ENCODE measurements at places on chromosomes 2 and 18. TPM values are rescaled to one million over a fixed set of nuclear protein-coding genes. Genes with fewer than 3 reads are reported as not detected.

Gene ADGRF3
- 0.38 TPM for total RNA-seq

Gene UGT1A9
- total RNA-seq: not detected

Gene TTC39C
- 12.0 TPM for total RNA-seq

Gene LINC00305
- total RNA-seq: not detected

Gene METAP1D
- total RNA-seq: 5.2 TPM

Gene REG1A
- total RNA-seq: not detected

Gene LHCGR
- total RNA-seq: 1.7 TPM

Gene MAL
- 16.1 TPM for total RNA-seq

DNA sequence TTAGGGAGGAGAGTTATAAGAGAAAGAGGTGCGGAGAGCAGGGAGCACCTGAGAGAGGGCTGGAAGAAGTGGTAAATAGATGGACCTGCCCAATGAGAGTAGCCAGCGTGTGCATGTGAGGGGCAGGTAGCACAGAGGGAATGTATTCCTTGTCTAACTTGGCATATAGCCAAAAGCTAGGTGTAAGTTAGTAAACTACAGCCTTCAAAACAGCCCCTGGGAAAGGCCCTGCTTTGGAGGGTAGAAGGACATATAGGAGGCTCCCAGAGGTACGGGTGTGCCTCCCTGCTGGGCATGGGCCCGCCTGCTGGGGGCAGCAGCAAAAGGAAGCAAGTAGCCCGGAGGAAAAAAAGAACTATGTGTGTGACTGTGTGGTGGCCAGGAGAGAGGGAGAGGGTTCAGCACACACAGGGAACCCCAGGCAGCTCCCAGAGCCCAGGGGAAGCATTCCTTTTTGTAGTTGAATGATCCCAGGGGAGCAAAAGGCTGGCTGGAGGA lies 48.0 kb downstream of the TCF7L1 start:
- DNase-seq: no peak
- H3K27me3 ChIP-seq: no peaks in the 10 kb centered on the region
- peaks cover 59% of the 10 kb centered on the region for H3K4me1 ChIP-seq
- H3K4me3 ChIP-seq: no peak overlapping the region
- H3K36me3 ChIP-seq: no peaks in the 10 kb centered on the region

- DNase-seq: no peak
- no peaks in the 10 kb centered on the region for H3K36me3 ChIP-seq
- no peak overlapping the region for H3K27ac ChIP-seq
- H3K4me3 ChIP-seq: no peak overlapping the region
- no peaks in the 10 kb centered on the region for H3K27me3 ChIP-seq
- no peaks in the 10 kb centered on the region for H3K4me1 ChIP-seq
Measured at GRCh38 chr2:55431982-55432627, 12.4 kb upstream of the CCDC88A start.

DNA sequence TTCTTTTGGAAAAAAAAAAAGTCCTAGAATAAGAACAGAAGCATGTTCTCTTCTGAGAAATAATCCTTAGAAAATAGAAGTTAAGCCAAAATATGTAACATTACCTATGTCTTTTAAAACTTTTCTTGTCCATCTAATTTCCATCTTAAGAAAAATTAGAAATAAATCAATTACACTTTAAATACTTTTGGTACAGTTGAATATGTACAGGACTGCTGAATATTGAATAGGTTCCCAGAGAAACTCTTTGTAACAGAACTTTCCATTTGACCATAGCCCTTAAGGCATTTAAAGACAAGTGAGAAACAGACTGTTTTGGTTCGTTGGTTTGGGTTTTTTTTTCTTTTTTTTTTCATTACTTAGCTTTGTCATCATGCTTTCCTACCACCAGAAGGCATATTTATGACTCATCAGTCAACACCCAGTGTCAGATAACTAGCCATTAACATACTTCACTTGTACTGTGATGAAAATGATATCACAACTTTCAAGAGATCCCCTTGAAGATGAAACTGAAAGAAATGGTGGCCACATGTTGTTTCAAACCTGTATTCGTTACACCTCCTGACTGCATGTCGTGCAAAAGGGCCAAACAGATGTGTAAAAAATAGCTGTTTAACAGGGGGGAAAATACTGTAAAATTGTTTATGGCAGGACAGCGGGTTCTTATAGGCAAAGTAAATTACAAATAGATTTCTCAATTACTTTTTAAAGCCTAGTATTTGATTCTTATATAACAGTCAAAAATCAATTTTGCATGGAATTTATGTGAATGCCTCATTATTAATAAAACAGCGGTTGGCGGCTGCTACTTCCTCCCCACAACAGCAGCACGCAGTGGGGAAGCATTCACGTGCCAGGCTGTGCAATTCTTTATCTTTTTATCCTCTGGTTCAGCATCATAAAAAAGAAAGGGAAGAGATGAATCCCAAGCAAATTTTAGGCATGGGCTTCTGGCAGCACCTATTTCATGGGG lies 280.7 kb upstream of the HNRNPA3 start:
- DNase-seq: no peak
- H3K36me3 ChIP-seq: no peaks in the 10 kb centered on the region
- H3K4me1 ChIP-seq: no peaks in the 10 kb centered on the region
- no peaks in the 10 kb centered on the region for H3K27me3 ChIP-seq
- no peak overlapping the region for H3K4me3 ChIP-seq

GRCh38 chr18:43805646-43806194 lies 528.4 kb upstream of the SYT4 start:
- no peaks in the 10 kb centered on the region for H3K36me3 ChIP-seq
- no peak overlapping the region for H3K27ac ChIP-seq
- H3K4me3 ChIP-seq: no peak overlapping the region
- H3K4me1 ChIP-seq: no peaks in the 10 kb centered on the region

DNA sequence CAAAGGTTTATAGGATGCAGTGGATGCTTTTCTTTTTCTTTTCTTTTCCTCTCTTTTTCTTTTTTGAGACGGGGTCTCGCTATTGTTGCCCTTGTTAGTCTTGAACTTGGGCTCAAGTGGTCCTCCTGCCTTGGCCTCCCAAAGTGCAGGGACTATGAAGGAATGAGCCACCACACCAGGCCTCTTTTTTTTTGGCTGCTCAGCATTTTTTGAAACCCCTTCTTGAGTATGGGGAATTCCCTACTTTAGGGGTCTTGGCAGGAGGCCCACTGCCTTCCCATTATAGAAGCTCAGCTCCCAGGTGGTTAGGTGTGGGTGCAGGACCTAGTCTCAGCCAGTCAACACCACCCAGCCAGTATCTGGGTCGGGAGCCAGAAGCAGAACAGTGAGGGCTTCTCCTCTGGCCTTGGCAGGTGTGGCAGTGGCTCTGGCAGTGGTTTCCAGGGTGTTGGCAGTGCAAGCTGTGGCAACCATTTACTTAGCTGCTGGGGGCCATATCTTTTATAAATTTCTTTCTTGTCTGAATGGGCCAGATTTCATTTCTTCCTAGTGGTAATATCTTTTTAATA lies 51.4 kb upstream of the ACYP2 start:
- no peak overlapping the region for H3K27ac ChIP-seq
- no peaks in the 10 kb centered on the region for H3K27me3 ChIP-seq
- DNase-seq: peak; percentile 73
- no peaks in the 10 kb centered on the region for H3K4me1 ChIP-seq

- DNase-seq: no peak
- H3K4me3 ChIP-seq: no peak overlapping the region
- H3K27me3 ChIP-seq: no peaks in the 10 kb centered on the region
- H3K36me3 ChIP-seq: no peaks in the 10 kb centered on the region
- H3K4me1 ChIP-seq: no peaks in the 10 kb centered on the region
- H3K27ac ChIP-seq: no peak overlapping the region
Measured at GRCh38 chr2:133039531-133039930, 369.5 kb upstream of the LYPD1 start.

DNA sequence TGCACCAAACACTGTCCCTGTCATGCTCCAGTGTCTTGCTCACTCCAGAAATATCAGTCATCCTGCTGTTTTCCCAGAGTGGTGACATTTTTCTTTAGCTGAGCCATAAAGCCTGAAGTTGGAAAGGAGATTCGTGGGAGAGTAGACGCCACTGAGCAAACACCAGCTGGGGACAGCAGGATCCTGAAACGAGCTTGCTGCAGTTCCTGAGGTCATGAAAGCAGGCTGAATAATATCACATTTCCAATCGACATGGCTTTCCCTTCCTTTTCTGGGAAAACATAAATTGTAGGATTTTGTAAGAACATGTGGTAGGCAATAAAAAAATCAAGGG lies 276.4 kb downstream of the CDCA7 start:
- no peaks in the 10 kb centered on the region for H3K4me1 ChIP-seq
- no peak for DNase-seq

- H3K4me3 ChIP-seq: no peak overlapping the region
- no peaks in the 10 kb centered on the region for H3K27me3 ChIP-seq
- no peaks in the 10 kb centered on the region for H3K36me3 ChIP-seq
- no peak overlapping the region for H3K27ac ChIP-seq
- H3K4me1 ChIP-seq: no peaks in the 10 kb centered on the region
Measured at GRCh38 chr18:49249521-49249920, 210.9 kb downstream of the DYM start.

- DNase-seq: no peak
- no peak overlapping the region for H3K27ac ChIP-seq
- H3K4me1 ChIP-seq: peaks cover 51% of the 10 kb centered on the region
- peaks cover 69% of the 10 kb centered on the region for H3K27me3 ChIP-seq
- no peak overlapping the region for H3K4me3 ChIP-seq
Measured at GRCh38 chr2:72916743-72917137, 579 bp upstream of the EMX1 start.

- DNase-seq: no peak
- no peak overlapping the region for H3K27ac ChIP-seq
- H3K27me3 ChIP-seq: no peaks in the 10 kb centered on the region
- H3K4me3 ChIP-seq: no peak overlapping the region
- H3K4me1 ChIP-seq: peaks cover 58% of the 10 kb centered on the region
Measured at GRCh38 chr2:96198921-96199320, 9.7 kb downstream of the STARD7 start.

GRCh38 chr2:2131075-2131789 lies 199.8 kb downstream of the MYT1L start:
- no peak for DNase-seq
- no peaks in the 10 kb centered on the region for H3K27me3 ChIP-seq
- H3K27ac ChIP-seq: no peak overlapping the region
- H3K4me1 ChIP-seq: no peaks in the 10 kb centered on the region

- DNase-seq: no peak
- no peaks in the 10 kb centered on the region for H3K36me3 ChIP-seq
- no peak overlapping the region for H3K27ac ChIP-seq
- no peaks in the 10 kb centered on the region for H3K4me1 ChIP-seq
- H3K27me3 ChIP-seq: no peaks in the 10 kb centered on the region
Measured at GRCh38 chr2:41896186-41896846, 151.5 kb upstream of the PKDCC start.

DNA sequence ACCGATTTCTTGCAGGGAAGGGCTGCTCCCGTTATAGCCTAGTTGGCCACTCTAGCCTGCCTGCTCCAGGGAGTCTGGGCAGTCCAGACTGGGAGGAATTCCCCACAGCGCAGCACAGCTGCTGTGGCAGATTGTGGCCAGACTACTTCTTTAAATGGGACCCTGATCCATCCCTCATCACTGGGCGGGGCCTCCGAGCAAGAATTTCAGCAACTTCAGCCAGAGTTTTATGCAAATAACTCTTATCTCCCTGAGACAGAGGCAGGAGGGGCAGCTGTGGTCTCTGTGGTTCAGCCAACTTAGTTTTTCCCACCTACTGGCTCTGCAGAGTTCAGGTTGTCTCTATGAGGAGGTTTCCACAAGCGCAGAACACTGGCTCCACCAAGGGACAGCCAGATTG lies 1583.2 kb downstream of the SUCLG1 start:
- no peaks in the 10 kb centered on the region for H3K4me1 ChIP-seq
- H3K27me3 ChIP-seq: no peaks in the 10 kb centered on the region
- H3K27ac ChIP-seq: no peak overlapping the region
- no peak for DNase-seq
- no peaks in the 10 kb centered on the region for H3K36me3 ChIP-seq
- no peak overlapping the region for H3K4me3 ChIP-seq

DNA sequence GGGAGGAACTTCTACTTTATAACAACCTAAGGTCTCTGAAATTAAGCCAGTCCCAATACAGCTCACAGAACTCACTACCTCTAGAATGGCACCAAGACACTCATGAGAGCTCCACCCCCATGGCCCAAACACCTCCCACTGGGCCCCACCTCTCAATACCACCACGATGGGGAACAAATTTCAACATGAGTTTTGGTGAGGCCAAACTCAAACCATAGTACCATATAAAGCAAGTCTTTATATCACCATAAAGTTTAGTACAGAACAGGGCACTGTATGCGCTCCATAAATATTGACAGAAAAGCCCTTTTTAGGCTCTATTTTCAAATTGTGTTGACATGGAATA lies 3.3 kb downstream of the AFG3L2 start:
- no peak overlapping the region for H3K27ac ChIP-seq
- H3K27me3 ChIP-seq: no peaks in the 10 kb centered on the region
- H3K36me3 ChIP-seq: peaks cover 2% of the 10 kb centered on the region
- peaks cover 29% of the 10 kb centered on the region for H3K4me1 ChIP-seq
- no peak overlapping the region for H3K4me3 ChIP-seq

DNA sequence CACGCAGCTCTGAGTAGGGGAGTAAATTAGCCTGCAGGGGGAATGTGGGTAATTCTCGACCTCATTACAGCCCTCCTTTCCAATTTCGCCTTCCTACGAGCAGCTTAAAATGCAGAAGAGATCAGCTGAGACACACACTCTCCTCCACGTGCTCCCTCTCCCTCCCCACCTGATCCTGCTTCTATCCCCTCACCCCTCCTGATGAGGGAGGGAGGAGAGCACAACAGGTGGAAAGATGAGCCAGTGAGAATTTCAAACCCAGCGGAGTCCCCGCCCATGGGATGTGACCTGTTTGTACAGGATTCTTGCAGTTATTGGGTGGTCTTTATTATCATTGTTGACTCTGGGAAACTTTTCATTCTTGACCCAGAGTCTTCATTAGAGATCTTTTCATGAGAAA lies 35.5 kb downstream of the DDX18 start:
- no peaks in the 10 kb centered on the region for H3K4me1 ChIP-seq
- DNase-seq: no peak
- no peaks in the 10 kb centered on the region for H3K36me3 ChIP-seq
- no peak overlapping the region for H3K4me3 ChIP-seq
- no peaks in the 10 kb centered on the region for H3K27me3 ChIP-seq

DNA sequence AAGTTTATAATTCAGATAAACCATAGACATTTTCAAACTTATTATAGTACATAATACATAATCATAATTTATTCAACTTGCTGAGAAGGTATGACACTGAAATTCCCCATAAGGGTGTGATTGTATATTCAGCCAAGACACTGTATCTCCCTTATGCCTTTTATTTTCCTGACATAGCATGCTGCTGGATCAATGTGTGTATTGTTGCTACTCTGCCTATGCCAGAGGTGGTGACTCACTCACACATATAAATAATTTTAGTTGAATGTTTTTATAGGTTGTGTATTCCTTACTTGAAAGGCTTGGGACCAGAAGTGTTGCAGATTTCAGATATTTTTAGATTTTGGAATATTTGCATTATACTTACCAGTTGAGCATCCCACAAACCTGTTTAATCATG lies 86.8 kb downstream of the VRK2 start:
- H3K4me3 ChIP-seq: no peak overlapping the region
- no peak for DNase-seq
- no peak overlapping the region for H3K27ac ChIP-seq
- no peaks in the 10 kb centered on the region for H3K36me3 ChIP-seq
- no peaks in the 10 kb centered on the region for H3K4me1 ChIP-seq

- no peaks in the 10 kb centered on the region for H3K27me3 ChIP-seq
- no peak overlapping the region for H3K27ac ChIP-seq
- no peaks in the 10 kb centered on the region for H3K36me3 ChIP-seq
- H3K4me1 ChIP-seq: no peaks in the 10 kb centered on the region
- no peak for DNase-seq
Measured at GRCh38 chr2:240292035-240292574, 143.4 kb upstream of the GPC1 start.
